ENCODE measurements at places on chromosomes 7 and 10. TPM values are rescaled to one million over a fixed set of nuclear protein-coding genes. Genes with fewer than 3 reads are reported as not detected.

- no peak for DNase-seq
These were observed 20.5 kb upstream of the GSDME start for GRCh38 chr7:24777806-24778205.

- no peak for DNase-seq
These were observed 18.7 kb downstream of the MIOS start for GRCh38 chr7:7585241-7585928.

GRCh38 chr7:37287131-37287855 lies 161.4 kb downstream of the ELMO1 start:
- DNase-seq: peak; percentile 64

TCAF2 gene
- polyA plus RNA-seq: 1.7 TPM

DNA sequence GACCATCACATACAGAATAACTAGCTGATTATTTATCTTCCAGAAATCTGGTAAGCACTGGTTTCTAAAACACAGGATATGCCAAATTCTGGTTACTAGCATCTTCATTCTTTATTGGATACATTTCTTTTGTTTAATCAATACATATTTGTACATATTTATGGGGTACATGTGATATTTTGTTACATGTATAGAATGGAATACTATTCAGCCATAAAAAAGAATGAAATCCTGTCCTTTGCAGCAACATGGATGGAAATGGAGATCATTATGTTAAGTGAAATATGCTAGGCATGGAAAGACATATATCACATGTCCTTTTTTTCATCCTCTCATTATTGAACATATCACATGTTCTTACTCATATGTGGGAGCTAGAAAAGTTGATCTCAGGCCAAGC lies 32.7 kb upstream of the PURB start:
- DNase-seq: no peak

All from hepatocyte (in vitro differentiated cells).